ENCODE measurements at places on chromosomes 12 and 14.

DNA sequence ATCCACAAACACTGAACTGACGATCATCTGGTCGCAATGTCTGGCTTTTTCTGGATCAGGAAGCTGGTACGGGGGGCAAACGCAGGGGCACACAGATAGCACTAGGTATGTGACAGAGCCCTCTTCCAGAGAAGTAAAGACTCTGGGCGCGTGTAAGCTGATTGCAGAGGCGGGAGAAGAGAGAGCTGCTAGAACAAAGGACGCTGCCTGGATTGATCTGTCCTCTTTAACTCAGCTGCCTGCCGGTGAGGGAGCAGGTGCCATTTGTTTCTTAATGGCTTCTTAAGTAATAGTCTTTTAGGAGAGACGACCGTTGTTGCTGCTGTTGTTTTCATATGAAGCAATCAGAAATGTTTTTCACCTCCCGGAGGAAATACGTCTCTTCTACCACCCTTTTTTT, 77.3 kb downstream of the GLT1D1 start:
- no peak for DNase-seq

DNA sequence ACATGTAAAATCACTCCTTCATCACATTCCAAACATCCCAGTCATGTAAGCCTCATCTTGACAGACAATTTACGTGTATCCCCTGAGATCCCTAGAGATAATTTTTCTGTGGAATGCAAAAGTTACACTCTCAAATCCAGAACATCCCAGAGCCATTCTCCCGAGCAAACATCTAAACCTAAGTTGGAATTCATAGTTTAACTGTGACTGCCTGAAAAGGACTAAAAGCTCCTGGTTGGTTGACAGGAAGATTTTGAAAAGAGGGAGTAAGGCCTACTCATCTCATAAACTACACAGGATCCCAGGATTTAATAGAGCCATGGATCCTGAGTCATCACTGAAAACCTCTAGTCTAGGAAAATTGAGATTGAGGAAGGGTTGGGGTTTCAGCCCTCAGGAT, 123.6 kb downstream of the SCN8A start:
- DNase-seq: peak; percentile 13

DNA sequence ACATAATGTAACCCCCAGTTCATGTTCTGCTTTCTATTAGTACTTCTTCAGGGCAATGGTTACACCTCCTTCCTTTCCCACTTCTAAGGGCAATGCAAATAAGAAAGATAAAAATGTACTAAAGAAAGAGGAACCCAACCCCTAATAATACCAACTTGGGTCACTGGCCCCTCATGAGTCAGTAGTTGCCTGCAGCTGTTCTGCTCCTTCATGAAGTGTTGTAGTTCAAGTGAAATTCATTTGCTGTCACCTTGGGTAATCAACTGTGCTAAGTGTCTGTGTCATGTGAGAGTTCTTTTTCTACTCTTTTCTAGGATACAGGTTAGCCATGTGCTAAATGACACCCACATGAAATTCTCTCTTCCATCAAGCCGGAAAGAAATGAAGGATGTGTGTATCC, 91.8 kb downstream of the PLXNC1 start:
- peak; percentile 48 for DNase-seq

DNA sequence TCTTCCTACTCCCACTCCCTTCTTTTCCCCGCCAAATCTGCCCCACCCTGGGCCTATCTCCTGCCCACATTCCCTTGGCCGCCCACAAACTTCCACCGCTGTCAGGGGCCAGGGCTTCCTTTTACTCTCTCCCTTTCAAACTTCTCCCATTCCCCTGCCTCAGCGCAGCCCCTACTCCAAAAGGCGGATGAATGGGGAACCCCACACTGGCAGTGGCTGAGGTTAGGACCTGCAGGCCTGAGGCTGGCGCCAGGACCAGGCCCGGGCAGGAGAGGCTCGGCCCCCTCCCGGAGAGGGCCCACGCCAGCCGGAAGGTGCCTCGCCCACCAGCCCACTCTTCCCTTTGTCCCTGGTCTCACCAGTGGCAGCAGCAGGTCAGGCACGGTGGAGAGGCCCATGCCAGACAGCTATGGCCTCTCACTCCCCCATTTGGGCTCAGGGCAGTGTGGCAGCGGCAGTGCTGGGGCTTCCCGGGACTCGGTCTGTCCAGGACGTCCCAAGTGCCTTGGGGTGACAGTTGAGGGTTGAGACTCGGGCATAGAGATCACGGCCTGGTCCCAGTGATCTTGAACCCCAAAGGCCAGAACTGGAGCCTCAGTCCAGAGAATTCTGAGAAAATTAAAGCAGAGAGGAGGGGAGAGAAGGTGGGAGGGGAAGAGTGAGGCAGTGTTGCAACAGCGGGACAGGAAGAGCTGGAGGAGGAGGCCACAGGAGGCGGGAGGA, at the start of gene TNFRSF1A:
TSS of gene TNFRSF1A (minus strand) at position 660 of the 723 bp plus-strand sequence. CDS start at position 398, 262 bp downstream.
- DNase-seq: peak; percentile 80

- no peak for DNase-seq
Observed at GRCh38 chr14:38731962-38732361, 371.1 kb downstream of the SEC23A start.

DNA sequence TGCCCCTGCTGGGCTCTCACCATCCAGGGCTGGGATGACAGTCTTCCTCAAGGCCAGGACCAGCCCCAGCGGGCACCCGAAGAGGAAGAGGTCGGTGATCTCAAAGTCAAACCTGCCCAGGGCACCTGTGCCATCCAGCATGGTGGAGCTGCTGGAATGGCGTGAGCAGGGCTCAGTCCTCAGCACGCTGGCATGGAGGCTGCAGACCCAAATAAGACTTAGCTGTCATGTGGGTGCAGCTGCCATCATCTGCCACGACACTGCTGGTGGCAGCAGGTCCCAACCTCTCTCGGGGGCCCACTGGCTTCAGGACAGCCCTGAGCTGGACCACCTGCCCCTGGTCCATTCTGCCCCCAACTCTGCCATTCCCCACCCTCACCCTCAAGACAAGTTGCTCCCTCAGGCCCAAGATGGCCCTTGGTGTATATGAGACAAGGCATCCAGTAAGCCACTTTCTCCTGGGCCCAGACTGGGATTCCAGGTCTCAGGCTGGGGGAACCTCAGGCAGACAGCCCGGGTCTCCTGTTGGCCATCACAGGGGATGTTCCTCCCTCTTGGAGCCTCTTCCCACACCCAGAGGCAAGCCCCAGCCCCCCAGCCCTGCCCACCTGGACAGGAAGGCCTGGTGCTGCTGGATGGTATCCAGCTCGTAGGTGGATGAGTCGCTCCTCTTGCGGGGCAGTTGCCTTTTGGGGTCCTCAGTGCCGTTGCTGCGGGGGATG, 14.5 kb downstream of the ARL6IP4 start:
- no peak for DNase-seq

GRCh38 chr12:103571286-103571685, 15.8 kb upstream of the STAB2 start:
- DNase-seq: peak; percentile 84

DNA sequence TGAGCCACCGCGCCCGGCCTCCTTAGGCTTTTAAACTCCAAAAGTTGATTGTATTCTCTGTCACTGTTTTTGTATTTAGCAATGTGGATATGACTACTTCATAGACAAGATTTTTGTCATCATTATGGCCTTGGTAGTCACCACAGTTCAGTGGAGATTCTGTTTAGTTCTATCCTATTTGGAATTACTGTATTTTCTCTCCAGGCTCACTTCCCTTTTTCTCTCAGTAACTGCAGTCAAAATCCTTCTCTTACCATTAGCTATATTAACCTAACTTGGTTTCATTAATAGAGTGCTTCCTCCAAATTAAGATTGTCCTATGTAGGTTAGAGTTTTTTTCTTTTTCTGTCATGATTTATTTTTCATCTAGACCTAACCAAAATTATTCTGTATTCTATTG, 283.9 kb downstream of the TMTC2 start:
- DNase-seq: no peak

- DNase-seq: no peak
Observed at GRCh38 chr12:95709152-95709551, 81.4 kb downstream of the NTN4 start.

GRCh38 chr14:91116913-91117588, 3.2 kb downstream of the DGLUCY start:
- no peak for DNase-seq

GRCh38 chr12:42360747-42361403, 34.9 kb downstream of the PPHLN1 start:
- DNase-seq: no peak

- peak; percentile 40 for DNase-seq
Observed at GRCh38 chr14:79246173-79246572, 965.1 kb downstream of the DIO2 start.

GRCh38 chr14:91337699-91338335, 79.8 kb downstream of the CCDC88C start:
- DNase-seq: no peak

GRCh38 chr12:132454193-132454932, 35.6 kb upstream of the FBRSL1 start:
- no peak for DNase-seq

DNA sequence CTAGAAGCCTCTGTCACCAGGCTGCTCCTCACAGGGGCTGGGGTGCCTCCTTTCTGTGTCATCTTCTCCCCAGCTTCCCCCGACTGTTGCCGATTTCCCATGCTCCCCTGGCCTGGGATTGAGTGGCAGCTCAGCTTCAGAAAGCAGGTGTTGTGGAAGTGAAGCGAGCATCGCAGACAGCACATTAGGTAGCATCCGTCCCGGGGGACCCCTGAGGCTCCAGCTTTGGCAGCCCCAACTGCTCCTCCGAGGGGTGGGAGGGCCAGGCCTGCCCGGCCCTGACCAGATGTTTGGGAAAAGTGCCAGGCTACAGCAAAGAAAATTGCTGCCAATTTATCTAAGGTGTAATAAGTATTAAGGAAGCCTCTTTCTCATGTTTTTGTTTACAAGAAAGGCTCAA, 1045.6 kb downstream of the BCL11B start:
- no peak for DNase-seq

- no peak for DNase-seq
Observed at GRCh38 chr12:127278351-127278750, 988.6 kb upstream of the TMEM132C start.

DNA sequence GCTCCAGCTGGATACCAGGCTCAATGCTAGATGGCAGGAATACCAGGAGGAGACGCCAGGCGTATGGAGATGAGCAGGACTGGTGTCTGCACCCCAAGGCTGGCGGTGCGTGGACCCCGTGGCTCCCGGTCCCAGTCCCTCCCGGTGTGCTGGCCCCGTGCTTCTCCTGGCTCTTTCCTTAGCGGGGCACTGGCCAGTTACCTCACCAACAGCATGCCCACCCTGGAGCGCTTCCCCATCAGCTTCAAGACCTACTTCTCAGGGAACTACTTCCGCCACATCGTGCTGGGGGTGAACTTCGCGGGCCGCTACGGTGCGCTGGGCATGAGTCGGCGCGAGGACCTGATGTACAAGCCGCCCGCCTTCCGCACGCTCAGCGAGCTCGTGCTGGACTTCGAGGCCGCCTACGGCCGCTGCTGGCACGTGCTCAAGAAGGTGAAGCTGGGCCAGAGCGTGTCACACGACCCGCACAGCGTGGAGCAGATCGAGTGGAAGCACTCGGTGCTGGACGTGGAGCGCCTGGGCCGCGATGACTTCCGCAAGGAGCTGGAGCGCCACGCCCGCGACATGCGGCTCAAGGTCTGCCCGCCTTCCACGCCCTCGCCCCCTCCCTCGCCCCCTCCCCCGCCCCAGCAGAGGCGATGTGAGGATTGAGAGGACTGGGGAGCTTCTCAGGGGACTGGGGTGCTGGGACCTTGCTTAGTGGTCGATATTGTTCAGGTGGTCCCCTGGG, 14.6 kb downstream of the VASH1 start:
- DNase-seq: no peak

DNA sequence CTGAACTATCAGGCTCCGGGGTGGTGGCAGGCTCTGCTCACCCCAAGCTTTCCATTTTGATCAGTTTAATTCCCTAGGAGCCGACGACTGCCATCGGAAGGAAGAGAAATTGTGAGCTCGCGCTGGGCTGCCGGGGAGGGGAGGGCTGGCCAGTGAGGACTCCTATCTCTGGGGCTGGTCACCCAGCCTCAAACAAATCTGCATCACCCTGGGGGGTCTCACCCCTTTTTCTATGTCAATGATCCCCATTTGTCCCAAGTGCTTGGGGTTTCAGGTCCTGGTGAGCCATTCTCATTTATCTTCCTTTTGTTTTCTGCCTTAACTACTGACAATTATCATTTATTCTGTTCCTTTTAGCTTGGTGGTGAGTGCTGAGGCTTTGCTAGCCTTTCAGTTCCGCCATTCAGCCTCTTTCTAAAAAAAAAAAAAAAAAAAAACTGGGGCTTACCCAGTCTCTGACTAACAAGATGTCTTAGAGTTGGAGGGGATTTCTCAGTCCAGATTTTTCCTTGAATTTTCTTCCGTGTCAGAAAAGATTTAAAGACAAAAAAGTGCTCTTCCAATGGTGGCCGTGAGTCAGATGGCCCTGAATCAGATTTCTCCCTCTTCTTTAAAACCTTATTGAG, 22.8 kb upstream of the USP44 start:
- no peak for DNase-seq

DNA sequence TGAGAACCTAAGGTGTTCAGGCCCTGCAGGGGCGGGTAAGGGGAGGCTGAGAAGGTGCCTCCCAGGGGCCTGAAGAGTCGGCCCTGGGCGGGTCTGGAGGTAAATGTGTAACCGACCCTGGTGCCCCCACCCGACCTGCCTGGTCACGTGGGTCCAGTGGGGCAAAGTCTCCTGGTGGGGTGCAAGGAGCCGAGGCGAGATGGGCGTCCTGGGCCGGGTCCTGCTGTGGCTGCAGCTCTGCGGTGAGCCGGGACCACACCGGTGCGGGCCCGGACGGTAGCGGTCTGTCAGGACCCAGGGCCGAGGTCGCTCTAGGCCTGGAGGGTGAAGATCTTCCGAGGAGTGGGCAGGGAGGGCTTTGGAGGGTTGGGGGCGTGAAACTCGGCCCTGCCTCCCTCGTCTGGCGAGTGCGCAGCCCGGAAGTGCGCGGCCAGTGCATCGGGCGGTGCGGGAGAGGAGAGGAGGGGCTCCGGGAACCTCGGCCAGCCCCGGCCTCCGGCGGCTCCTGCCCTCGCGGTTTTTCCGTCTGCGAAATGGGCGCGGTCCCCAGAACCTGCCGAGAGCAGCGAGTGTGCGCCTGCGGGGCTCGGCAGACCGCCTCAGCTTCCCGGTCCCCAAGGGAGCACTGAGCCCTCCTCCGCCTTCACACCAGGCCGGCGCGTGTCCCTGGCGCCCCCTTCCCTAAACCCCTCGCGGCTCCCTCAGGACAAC, at the start of gene AMN:
TSS of gene AMN (plus strand) at position 174 of the 711 bp plus-strand sequence. CDS start at position 200, 26 bp downstream.
- no peak for DNase-seq

DNA sequence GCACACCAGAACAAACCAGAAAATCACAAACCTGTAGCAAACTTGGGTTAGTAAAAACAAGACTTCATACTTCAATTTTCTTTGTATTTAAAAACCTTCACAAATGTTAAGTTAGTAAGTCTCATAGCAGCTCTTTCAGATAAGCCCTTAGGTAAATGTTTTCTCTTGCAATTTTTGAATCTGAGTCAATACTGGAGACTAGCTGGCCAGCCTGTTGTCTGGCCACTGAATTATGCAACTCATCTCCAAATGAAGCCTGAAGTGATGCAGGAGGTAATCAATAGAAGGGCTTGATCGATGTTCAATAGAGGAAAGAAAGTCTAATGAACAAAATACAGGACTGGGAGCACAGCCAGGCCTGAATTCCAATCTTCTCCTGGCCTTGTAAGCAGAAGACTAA, 465.2 kb downstream of the LRIG3 start:
- DNase-seq: no peak

- no peak for DNase-seq
Observed at GRCh38 chr12:67773896-67774295, 125.4 kb downstream of the DYRK2 start.
